ENCODE measurements at places on chromosomes 3 and 15.

DNA sequence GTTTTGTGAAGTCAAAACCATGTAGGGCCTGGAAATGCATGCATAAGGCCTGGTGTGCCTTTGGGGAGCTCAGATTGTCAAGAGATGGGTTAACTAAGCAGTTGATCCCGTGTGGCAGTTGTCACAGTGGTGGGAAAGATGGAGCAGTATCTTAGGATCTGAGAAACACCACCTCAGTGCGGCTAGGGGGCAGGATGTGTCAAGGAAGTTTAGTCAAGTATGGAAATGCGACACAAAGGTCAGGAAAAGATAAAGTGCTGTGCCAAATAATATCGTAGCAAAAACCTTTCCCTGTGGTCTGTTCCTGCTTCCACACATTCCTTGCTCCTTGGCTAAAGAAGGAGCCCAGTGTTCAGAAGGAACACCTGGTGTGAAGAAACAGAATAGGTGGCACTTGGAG is 396.4 kb downstream of the EDEM1 start:
- DNase-seq = no peak

DNA sequence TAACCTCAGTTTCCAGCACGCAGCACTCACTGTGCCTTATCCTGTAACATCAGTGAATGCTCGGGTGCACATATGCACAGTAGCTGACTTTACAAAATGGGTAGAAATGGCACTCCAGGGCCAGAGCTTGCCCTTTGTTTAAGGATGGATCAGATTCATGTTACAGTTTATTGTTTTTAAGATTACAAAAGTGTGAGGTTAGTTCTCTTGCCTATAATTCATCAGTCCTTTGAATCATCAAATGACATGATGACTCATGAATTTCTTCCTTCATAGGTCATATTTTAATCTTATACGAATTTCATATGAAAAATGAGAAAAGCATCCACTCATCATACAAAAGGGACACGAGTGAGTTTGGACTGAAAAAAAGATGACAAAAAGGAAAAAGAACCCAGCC is 545.3 kb downstream of the GBE1 start:
- DNase-seq = no peak

- no peak for DNase-seq
These were observed 3.6 kb upstream of the LIMD1 start for GRCh38 chr3:45590822-45591546.

GRCh38 chr3:40152482-40153133 is 156.9 kb upstream of the EIF1B start:
- no peak for DNase-seq

DNA sequence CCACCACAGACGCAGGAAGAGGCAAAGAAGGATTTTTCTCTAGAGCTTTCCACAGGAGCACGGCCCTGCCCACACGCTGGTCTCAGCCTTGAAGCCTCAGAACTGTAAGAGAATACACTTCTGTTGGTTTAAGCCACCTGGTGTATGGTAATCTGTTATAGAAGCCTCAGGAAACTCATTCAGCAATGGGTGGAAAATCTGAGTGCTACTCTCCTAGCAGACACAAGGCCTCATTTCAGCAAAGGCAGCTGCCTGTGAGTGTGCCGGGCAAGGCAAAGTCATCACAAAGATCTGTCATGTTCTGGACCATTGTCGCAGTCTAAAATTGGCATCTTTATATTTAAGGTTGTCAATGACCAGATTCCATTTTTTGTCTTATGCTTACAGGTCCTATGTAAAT is 31.0 kb downstream of the ATP10A start:
- no peak for DNase-seq

Data from stimulated activated CD8-positive, alpha-beta memory T cell treated with anti-CD3 and anti-CD28 coated beads, Interleukin-7, amount 100 ng/mL, for 4 hours (primary cell).